SK-N-SH (cell line): ENCODE measurements at places on chromosomes 3 and 15. TPM values are rescaled to one million over a fixed set of nuclear protein-coding genes. Genes with fewer than 3 reads are reported as not detected.

GRCh38 chr3:143313025-143313892, 193.7 kb downstream of the CHST2 start:
- no peak for DNase-seq

GRCh38 chr3:88725440-88726165, 381.8 kb upstream of the EPHA3 start:
- no peak for DNase-seq

DNA sequence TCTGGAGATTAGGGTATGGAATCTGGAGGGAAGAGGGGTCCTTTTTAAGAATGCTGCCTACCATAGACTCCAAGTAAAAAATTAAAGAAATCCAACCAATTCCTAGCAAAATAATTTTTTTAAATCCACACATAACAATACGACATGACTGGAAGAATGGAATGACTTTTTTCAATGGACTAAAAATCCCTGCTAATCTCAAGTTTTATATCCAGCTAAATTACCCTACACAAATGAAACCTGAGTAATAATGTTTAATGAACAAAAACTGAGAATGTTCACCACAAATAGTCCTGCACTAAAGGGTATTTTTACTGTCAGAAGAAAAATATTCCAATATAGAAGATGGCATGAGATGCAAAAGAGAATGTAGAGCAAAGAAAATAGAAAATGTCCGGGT, 220.3 kb upstream of the AGTR1 start:
- DNase-seq, result no peak

GRCh38 chr3:37897763-37898162, 36.1 kb downstream of the CTDSPL start:
- no peak for DNase-seq

DNA sequence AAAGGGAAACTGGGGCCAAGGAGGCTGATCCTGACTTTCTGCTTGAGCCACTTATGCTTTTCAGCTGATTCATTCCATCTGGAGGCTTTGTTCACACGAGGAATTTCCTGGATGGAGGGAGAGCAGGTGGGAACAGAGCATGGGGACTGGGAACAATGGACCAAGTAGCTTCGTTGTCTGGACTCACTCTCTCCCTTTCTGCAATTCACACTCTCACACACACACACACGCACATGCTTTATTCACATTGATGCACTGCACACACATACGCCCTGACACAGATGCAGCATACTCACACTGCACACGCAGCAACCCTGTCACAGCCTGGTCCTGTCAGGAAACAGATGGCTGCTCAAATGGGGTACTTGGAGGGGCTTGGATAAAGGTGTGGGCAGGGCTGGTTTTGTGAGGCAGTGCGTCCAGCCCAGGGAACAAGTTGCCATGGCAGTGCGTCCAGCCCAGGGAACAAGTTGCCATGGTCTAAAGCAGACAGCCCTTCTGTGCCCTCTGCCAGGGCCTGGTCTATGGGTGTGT, 19.8 kb upstream of the CHCHD6 start:
- no peak for DNase-seq

DNA sequence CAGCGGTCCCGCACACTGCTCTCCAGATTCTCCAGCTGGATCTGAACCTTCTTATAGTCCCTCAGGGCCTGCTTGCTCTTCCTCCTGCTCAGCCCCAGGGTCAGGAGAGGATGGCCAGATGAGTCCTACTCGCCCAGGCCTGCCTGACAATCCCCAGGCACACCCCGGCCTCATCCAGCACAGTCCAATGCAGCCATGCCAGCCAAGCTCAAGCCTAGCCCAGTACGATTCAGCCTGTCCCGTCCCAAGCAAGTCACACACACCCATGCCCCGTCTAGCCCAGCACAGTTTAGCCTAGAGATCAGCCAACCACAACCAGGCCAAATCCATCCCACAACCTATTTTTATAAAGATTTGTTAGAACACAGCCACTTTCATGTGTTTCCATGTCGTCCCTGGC, 16.8 kb downstream of the PLXNB1 start:
- DNase-seq, result no peak

- no peak for DNase-seq
These were observed 47.2 kb upstream of the GALNT15 start for GRCh38 chr3:16127249-16127648.

Gene CCDC39
- polyA plus RNA-seq, result not detected in 2 replicates

Gene ITIH1
- polyA plus RNA-seq, result not detected in 2 replicates

Gene SKOR1
- 0.18 and 0.26 TPM in 2 replicates for polyA plus RNA-seq
